ENCODE measurements at places on chromosomes 3 and 15.

GRCh38 chr3:149579838-149580542 lies 77.8 kb downstream of the WWTR1 start:
- peak; percentile 63 for DNase-seq

- no peak for DNase-seq
Measured at GRCh38 chr3:101020351-101021015, 27.3 kb upstream of the ABI3BP start.

DNA sequence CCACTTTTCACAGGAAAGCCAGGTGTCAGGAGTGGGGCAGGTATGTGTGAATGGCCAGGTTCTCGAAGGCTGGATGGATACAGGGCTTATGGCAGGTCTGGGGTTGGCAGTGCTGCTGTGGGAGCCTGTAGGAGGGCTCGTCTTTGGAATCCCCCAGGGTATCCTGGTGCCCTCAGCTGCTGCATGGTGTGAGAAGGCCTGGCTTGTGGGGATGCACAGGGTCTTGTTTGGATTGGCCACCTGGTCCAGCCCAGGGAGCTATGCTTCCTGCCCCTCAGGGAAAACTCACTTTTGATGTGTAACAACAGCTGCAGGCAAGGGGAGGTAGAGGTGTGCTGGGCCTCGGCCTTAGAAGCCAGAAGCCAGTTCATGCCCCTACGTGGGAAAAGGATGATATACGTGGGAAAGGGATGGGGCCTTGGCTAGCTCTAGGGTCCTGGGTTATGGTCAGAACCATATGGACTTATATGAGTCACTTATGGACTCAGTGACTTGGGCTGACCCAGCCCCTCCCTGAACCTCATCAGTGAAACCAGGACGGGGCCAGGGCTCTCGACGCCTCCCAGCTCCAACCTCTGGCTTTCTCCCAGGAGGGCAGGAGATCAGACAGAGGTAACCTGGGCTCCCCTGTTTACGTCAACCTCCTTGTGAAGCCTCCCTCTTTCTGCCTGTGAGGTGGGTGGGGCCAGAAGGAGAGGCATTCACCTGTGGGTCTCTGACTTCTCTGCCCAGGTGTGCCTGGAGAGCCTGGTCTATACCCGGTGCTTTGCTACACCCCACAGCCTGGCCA lies 37.8 kb upstream of the CSPG4 start:
- DNase-seq = no peak

GRCh38 chr3:1943395-1944118 lies 155.1 kb upstream of the CNTN4 start:
- no peak for DNase-seq

- DNase-seq = no peak
Measured at GRCh38 chr3:171753025-171753472, 57.2 kb downstream of the PLD1 start.

GRCh38 chr15:51708013-51708412 lies 26.7 kb downstream of the SCG3 start:
- peak; percentile 98 for DNase-seq

GRCh38 chr3:29686889-29687592 lies 406.2 kb downstream of the RBMS3 start:
- DNase-seq = peak; percentile 36

GRCh38 chr15:92960996-92961681 lies 61.0 kb downstream of the CHD2 start:
- no peak for DNase-seq

All from muscle of leg (tissue), 16 donors.